ENCODE measurements at places on chromosomes 3 and 15. TPM values are rescaled to one million over a fixed set of nuclear protein-coding genes. Genes with fewer than 3 reads are reported as not detected.
A peak's percentile ranks its signal among the peaks of the same experiment; 100 is the strongest.

The KNSTRN gene
- total RNA-seq, result 56.2 TPM

The SPATA12 gene
- not detected for total RNA-seq

The ZBBX gene
- total RNA-seq, result not detected

The CDHR4 gene
- 0.32 TPM for total RNA-seq

The GATM gene
- total RNA-seq, result 3.4 TPM

The SHC4 gene
- total RNA-seq, result 1.4 TPM

- DNase-seq, result no peak
These were observed 135.1 kb downstream of the ADAMTS17 start for GRCh38 chr15:100206643-100207042.

DNA sequence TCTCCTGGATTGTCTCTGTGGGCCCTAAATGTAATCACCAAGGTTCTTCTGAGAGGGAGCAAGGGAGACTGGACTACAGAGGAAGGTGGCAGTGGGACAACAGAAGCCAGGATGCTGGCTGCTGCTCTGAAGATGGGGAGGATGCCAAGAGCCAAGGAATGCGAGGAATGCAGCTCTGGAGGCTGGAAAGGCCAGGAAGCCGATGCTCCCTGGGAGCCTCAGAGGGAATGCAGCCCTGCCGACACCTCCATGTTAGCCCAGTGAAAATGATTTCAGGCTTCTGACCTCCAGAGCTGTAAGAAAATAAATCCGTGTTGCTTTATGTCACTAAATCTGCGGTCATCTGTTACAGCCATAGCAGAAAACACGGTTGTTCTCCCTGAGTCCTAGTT, 44.1 kb downstream of the UMPS start:
- DNase-seq, result no peak

- DNase-seq, result no peak
These were observed 66.9 kb downstream of the TFG start for GRCh38 chr3:100776097-100776729.

DNA sequence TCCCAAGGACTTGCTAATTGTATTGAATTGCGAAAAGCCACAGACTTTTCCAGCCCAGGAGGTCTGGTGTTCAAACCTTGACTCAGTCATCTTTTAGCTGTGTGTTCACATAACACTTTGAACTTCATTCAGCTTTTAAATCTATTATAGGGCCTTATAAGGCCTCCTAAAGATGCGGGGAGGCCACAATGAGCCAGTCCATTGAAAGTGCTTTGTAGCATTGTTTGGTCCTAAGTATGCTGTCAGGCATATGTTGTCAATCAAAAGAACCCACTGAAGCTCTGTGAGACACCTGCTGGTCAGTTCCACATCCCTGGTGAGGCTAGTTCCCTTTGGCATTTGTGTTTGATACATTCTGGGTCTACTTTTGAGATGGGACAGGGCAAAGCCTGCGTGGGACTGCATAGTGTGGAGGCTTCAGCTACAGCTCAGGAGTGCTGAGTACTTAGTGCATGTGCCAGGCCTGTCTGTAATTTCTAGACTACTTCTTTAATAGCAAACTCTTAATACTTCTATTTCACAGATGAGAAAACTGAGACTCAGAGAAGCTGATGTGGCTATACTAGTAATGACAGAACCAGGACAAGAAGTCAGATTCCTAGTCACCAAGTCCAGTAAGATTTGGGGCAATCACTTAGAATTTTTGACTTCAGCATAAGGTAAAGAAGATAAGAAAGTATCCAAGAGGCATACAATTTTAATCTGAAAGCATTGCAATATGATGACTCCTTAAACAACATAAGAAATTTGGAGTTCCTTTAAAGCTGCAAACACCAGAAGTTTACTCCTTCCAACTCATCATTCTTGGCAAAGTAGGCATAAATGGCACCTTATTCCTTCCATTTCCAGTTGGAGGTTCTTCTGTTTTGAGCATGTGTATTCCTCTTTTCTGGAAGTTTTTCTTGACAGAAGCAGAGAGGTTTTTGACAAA, 213.0 kb downstream of the PDCD6IP start:
- DNase-seq, result no peak

DNA sequence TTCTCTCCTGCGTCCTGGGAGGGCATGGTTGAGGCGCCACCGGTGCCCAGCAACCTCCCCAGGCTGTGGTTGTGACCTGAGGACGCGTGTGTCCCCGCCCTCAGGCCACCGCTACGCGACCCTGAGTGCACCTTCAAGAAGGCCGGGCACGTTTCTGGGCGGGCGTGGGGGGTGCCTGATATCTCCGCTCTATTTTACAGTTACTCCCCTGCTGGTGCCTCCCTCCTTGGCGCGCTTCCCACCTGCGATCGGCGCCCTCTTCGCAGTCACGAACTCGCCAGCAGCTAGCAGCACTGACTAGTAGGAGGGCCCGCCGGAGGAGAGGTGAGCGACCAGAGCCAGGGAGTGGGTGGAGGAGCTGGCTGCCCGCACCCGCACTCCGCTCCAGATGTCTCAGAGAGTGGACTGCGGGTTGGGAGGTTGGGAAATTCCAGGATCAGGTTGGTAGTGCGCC, 43.2 kb upstream of the POLG start:
- peak; percentile 31 for DNase-seq

GRCh38 chr3:52896151-52896550, 1.2 kb downstream of the STIMATE start:
- DNase-seq, result no peak

DNA sequence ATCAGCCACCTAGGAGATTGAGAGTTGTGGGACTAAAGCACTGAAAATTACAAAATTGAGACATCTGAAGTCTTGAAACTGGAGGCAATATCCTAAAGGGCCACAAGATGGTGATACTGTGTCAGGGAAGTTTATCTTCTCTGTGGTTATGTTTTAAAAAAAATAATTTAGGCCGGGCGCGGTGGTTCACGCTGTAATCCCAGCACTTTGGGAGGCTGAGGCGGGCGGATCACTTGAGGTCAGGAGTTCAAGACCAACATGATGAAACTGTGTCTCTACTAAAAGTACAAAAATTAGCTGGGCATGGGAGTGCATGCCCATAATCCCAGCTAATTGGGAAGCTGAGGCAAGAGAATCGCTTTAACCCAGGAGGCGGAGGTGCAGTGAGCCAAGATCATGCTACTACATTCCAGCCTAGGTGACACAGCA, 17.9 kb upstream of the NIT2 start:
- DNase-seq, result peak; percentile 42

DNA sequence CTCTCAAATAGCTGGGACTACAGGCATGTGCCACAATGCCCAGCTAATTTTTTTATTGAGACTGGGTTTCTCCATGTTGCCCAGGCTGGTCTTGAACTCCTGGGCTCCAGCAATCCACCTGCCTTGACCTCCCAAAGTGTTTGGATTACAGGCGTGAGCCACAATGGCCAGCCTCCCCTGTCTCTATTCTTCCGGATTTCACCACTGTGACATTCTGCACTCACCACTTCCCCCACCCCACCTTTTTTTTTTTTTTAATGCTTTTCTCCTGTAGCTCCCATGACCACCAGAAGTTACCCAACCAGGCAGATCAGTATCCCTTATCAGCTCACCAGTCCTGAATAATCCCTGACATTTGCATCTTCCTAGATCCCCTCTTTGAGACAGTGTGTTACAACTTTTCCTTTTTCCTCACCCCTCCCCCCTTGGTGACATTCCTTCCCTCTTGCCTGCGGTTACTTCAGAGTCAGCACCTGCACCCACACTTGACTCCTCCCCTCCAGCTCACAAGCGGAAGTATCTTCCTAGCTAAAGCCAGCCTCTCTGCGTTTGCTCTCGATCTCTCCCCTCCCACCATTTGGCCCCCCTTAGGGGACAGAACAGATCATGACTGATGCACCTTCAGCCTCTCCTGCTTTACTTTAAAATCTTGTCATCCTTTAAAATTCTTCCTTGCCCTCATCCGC, 13.5 kb upstream of the ZNF592 start:
- peak; percentile 87 for DNase-seq

DNA sequence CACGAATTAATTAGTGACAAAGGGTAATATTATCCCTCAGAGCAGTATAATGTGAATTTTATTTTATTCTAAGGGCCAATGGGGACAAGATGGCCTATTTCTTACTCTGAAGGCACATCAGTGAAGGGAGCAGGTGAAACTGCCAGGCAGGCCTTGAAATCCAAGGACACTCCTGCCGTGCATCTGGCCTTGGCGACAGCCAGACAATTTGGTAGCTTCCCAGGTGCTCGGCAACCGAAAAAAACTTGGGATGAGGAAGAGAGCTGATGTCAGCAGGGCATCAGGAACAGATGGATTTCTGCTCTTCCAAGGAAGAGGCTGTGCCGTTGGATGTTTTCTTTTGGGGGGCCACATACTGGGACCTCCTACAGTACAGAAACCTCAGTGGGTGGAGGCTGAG, 83.2 kb upstream of the ADAMTSL3 start:
- no peak for DNase-seq

DNA sequence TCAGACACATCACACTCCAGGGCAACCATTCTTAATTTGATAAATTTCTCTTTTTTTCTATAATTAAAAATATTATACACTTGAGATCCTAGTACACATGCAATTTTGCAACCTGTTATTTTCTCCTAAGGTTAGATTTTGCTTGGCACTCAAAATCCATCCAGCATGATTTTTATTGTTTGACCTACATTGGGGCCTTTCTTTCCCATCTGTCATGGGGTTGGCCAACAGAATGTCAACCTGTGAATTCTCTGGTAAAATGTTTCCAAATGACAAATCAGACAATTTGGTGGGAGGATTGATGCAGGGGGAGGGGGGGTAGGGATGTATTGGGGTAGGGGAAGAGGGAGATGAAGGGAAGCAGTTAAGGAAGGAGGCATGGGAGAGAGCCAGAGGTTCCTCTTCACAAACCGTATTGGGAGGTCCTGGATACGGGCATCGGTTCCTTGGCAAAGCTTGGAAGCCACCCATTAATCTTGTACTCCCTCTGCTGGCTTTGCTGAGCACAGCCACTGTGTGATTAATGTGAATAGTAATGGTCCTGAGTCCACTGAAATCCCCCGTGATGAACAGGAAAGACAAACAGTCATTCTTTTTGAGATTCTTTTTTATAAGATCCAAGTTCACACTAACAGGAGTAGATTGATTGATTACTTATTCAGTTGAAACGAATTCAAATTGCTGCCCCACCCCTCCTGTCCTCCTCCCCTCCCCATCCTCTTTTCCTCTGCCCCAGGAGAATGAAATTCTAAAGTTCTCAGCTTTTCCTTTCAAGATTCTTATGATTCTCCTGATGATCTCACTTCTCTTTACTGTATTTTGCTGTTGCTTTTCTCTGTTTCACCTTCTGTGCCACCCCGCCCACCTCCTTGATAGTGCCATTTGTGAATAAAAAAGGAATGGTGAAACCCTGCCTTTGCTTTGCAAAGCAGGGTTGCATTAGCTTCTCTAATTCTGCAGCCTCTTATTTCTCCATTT, 82.2 kb upstream of the SLC25A26 start:
- peak; percentile 47 for DNase-seq

DNA sequence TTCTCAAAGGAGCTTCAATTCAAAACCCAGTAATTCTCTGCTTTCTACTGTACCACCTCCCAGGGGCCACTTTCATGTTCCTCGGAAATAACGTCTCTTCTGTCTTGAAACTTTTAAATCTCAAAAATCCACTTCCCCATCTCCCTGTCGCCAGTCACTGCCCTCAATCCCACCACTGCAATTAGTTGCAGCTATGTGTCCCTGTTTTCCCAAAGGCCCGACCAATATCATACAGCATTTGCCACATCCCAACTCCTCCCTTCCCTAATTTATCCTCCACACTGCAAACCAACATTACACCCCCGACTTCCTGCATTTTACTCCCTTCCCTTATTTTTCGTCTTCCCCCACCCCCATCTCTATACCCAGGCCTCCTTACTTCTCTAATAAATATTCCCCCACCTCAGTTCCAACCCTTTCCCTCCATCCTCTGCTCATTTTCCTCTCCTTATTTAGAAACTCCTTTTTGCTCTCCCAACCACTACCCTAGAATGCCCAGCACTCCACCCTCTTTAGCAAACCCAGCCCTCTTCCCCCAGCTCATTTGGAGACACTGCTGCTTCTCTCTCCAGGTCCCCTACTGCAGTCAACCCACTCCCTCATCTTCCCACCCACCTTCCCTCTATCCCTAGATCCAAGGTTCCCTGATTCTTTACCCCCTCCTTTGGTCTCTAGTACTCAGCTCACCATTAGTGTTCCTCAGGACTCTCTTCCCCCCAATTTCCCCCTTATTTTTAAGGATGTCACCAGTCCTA, 1.1 kb downstream of the NPTN start:
- DNase-seq, result peak; percentile 34

DNA sequence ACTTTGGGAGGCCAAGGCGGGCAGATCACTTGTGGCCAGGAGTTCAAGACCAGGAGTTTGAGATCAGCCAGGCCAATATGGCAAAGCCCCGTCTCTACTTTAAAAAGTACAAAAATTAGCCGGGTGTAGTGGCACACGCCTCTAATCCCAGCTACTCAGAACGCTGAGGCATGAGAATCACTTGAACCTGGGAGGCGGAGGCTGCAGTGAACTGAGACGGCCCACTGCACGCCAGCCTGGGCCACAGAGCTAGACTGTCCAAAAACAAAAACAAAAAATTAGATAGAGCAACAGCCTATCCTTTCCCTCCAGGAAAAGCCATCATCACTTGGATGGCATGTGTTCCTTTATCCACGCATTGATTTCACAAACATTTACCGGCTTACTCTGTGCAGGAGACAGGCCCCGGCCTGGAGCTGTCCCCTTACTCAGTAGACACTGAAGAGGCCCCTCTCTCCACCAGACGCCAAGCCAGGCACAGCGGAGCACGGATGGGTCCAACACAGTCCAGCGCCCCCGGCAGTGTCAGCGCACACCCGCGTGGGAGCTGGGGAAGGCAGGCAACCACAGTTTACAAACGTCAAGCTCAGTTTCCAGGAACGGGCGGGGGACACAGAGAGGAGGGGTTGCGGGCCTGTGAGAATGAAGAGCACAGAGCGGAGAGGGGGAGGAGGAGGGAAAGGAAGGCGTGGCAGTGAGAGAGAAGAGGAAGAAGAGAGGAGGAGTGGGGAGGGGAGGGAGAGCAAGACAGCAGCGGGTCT, 3.1 kb downstream of the GP5 start:
- DNase-seq, result peak; percentile 79

DNA sequence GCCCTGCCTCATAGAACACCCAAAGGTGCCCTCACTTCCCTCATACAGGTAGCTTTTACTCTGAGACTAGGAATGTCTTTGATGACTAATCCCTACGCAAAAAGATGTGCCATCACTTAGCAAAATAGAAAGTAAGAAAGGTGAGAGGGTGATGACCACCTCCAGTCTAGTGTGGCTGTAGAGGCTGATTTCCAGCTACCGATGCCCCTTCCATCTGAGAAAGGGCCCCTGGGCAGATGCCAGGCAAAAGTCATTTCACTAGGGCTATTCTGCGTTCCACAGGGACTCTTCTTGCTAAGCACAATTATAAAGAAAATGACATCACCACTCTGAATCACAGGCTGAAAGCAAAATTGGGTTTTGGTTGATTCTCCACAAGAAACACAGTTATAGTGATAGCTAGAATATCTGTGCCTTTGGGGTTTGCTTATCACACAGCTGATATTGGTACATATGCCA, 77.4 kb downstream of the RBPMS2 start:
- DNase-seq, result peak; percentile 75

DNA sequence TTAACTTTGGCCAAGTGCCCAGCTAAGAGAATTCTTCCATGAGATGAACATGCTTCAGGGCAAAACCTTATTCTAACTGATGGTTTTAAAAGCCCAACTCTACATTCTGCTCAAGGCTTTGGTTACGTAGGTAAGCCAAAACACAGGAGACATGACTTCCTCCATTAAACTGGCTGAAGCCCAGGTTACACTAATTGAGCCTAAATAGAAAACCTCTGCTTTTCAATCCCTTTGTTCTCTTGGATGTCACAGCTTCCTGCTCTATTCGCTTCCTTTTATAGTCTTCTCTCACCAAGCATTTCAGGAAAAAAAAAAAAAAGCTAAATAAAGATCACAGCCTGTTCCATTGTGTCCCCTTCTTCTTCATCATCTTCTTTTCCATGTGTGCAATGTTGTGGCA, 420.4 kb downstream of the TIGIT start:
- no peak for DNase-seq

- peak; percentile 20 for DNase-seq
These were observed 128.9 kb downstream of the KLF13 start for GRCh38 chr15:31455499-31455898.

Measured in activated CD4-positive, alpha-beta T cell treated with anti-CD3 and anti-CD28 coated beads for 36 hours (primary cell).